Caco-2 (cell line): ENCODE measurements at places on chromosomes 11 and 22. TPM values are rescaled to one million over a fixed set of nuclear protein-coding genes. Genes with fewer than 3 reads are reported as not detected.

- DNase-seq = no peak
- no peaks in the 10 kb centered on the region for H3K36me3 ChIP-seq
- peaks cover under 1% of the 10 kb centered on the region; the same call in 1 of the 2 replicates for H3K4me1 ChIP-seq
- H3K27ac ChIP-seq = no peak overlapping the region
These were observed 1282.0 kb upstream of the CNTN5 start for GRCh38 chr11:97738751-97739150.

DNA sequence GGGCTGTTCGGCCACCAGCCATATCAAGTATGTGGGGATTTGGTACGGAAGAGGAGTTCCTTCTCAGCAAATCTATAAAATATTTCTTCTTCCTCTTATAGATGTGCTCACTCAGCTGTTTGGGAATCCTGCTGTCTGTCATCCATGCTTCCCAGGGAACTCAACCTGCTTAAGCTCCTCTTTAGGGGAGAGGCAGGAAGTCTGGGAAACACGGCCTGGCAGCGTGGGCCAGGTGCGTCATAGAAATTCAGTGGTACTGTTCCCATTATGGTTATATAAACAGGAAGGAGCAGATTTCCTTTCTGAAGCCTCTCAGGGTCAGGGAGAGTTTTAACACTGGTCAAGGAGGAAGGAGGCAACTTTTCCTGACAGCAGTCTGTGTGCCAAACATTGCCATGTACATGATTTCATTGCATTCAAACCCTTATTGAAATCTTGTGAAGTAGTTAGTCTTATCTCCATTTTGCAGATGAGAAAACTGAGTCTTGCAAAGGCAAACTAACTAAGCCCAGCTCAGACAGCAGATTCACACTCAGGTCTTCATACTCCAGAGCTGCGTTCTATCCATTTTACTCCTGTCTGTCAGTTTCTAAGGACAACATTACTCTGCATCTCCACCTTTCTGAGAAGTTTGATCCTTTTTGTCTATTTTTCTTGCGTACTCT is 35.4 kb upstream of the AMOTL1 start:
- DNase-seq = no peak
- H3K4me3 ChIP-seq = no peak overlapping the region
- H3K27me3 ChIP-seq = no peaks in the 10 kb centered on the region
- no peak overlapping the region for H3K27ac ChIP-seq
- peaks cover 48% of the 10 kb centered on the region for H3K4me1 ChIP-seq

DNA sequence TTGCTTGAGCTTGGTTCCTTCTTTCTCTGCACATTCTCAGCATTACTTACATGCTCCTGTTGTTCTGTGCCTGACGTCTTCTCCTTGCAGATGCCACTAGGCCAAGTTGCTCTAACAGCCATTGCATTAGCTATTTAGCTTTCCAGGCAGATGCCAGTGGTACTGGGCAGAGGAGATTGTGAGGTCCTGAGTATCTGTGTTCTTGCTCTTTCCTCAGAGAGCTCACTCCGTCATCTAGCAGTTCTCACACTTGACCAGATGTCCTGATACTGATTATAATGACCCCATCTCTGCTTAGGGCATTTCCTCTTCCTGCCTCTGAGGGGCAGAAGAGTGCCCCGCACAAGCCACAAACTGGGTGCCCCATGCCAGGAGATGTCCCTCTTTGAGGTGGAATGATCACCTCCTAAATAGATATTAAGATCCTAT is 30.7 kb downstream of the ARHGAP1 start:
- peaks cover 10% of the 10 kb centered on the region for H3K4me1 ChIP-seq
- H3K36me3 ChIP-seq = peaks cover 4% of the 10 kb centered on the region
- H3K27me3 ChIP-seq = no peaks in the 10 kb centered on the region
- DNase-seq = no peak
- H3K4me3 ChIP-seq = no peak overlapping the region
- H3K27ac ChIP-seq = no peak overlapping the region

DNA sequence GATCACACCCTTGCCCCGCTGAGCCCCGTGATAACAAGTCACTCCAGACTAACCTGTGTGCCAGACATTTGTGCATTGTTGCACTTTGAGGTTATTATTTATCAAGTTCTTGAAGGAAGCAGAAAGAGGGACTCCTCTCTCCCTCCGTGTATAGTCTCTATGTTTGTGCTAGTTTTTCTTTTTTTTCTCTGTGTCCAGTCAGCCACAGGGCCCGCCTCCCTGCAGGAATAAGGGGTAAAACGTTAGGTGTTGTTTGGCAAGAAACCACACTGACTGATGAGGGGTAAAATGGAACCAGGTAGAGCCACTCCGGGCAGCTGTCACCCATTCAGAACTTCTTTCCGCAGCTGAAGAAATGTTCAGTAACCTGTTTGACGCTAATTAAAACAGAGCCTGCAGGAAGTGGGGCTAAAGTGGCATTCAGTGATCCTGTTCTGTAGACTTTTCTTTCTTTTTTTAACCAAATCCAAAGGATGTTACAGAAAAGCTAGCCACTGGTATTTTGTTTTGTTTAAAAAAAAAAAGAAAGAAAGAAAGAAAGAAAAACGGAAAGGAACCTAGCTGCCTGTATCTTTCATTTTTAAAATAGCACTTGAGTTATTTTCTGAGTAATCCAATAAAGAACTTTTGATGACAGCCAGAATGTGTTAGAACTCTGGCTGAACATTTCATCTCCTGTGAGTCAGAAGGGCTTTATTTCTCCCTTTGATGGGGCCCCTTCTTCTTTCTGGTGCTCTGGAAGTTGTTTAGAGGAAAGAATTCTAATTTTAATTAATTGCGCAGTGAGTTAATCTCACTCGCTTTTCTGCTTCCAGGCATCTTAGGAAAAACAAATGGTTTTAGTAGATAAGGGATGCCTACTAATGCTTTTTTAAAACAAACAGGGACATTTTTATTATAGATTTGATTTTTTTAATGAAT is 58.2 kb downstream of the COMMD9 start:
- H3K4me1 ChIP-seq = no peaks in the 10 kb centered on the region
- no peak overlapping the region for H3K4me3 ChIP-seq
- H3K27me3 ChIP-seq = no peaks in the 10 kb centered on the region
- no peaks in the 10 kb centered on the region for H3K36me3 ChIP-seq

DNA sequence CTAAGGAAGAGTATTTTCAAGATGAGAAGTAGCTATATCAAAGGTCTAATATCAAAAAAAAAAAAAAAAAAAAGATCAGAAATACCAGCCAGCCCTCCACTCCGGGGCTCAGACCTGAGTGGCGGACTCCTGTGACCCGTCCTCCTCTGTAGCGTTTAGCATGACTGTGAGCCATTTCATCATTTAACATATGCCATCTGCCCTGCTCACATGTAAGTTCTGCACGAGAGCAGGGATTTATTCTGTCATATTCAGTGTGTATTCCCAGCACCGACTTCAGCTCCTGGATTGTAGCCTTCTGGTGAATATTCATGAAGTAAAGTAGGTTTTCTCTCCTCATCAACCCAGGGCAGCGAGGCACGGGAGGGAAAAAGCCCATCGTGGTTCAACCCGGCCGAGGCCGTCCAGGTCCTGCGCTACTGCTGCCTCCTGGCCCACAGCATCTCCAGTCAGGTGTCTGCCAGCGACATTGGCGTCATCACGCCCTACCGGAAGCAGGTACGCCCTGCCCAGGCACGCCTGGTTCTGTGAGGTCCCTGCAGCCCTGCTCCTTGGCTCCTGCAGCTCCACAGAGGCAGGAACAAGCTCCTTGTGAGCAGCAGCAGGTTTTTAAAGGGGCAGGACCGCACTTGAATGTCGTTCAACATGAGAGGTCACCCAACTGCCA is 12.7 kb upstream of the PANX2 start:
- H3K4me1 ChIP-seq = no peaks in the 10 kb centered on the region
- H3K27ac ChIP-seq = no peak overlapping the region
- no peak for DNase-seq
- H3K36me3 ChIP-seq = no peaks in the 10 kb centered on the region

DNA sequence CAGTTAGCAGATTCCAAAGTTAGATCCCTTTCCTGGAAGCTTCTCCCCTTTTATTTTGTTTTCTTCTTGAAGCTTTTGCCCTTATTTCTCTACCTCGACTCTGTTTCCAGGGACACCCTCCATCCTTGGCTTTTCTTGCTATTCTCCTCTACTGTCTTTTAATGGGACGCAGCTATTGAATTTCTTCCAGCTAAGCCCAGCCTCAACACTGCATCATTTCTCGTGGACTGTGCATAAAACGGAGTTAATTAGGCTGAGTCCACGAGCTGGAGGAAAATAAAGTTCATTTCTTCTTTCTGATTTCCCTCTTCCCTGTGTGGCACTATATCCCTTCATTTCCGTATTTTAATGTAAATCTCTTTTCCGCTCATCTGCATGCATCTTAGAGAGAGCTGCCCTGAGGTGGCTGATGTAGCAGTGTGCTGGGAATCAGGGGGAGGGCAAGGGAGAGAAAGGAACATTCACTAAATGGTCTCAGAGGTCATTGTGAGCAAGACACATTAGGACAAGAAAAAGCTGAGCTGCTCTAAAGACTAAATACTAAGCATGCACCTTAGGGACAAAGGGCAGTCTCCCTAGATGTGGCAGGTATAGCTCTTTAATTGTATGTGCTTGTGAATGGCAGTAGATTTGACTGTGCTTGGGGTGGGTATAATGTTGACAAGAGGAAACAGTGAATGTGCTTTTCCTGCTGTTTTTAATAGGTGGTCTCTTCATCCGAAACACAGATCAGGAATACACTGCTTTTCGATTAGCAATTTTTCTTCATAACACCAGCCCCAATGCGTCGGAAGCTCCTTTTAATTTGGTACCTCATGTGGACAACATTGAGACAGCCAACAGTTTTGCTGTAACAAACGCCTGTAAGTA is 1.9 kb downstream of the GRIA4 start:
- no peaks in the 10 kb centered on the region for H3K27me3 ChIP-seq
- H3K36me3 ChIP-seq = no peaks in the 10 kb centered on the region
- H3K4me3 ChIP-seq = no peak overlapping the region
- DNase-seq = no peak
- H3K27ac ChIP-seq = no peak overlapping the region
- no peaks in the 10 kb centered on the region for H3K4me1 ChIP-seq

DNA sequence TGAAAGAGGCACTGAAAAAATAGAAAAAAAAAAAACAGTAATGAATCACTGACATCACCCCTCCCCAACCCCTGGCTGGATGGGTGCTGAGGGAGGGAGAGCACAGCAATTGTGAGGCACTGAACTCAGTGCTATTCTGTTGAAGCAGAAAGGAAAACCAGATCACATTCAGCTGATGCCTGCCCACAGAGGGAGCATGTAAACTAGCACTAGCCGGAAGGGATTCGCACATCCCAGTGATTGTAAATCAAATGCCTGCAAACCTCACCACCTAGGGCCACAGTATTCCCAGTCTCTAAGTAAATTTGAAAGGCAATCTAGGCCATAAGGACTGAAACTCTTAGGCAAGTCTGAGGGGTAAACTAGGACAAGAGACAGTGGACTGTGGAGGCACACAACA is 772.0 kb upstream of the CCDC179 start:
- no peak overlapping the region for H3K4me3 ChIP-seq
- H3K27ac ChIP-seq = no peak overlapping the region
- no peaks in the 10 kb centered on the region for H3K36me3 ChIP-seq
- no peaks in the 10 kb centered on the region for H3K27me3 ChIP-seq
- H3K4me1 ChIP-seq = no peaks in the 10 kb centered on the region
- DNase-seq = no peak

DNA sequence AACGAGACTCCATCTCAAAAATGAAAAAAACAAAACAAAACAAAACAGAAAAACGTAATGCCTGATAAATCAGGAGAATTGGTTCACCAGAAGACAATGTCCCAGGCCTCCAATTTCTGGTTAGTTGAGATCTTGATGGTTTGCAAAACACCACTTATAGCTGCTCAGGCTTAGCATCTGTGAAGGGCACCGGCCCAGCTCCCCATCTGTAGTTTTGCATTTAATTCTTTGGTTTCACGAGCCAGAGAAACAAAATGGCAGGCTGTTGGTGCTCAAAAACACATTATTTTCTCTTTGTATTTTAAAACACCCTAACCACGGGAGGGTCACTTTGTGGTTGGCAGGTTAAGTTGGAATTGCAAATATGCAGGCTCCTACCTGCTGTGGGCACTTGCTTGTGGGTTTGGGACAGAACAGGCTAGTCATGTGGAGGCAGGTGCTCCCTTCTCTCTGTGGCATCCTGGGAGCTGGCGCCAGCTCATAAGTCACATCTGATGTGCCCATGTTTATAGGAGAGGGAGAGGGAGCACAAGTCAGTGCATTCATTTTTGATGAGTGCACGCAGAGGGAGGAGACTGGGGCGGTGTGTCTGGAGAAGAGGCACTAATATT is 145.9 kb downstream of the CEP164 start:
- DNase-seq = no peak
- H3K4me3 ChIP-seq = no peak overlapping the region
- no peaks in the 10 kb centered on the region for H3K4me1 ChIP-seq
- peaks cover 4% of the 10 kb centered on the region for H3K27me3 ChIP-seq
- no peak overlapping the region for H3K27ac ChIP-seq

- peaks cover 42% of the 10 kb centered on the region for H3K4me1 ChIP-seq
- H3K27me3 ChIP-seq = no peaks in the 10 kb centered on the region
- H3K27ac ChIP-seq = no peak overlapping the region
- no peak for DNase-seq
- H3K4me3 ChIP-seq = no peak overlapping the region
- H3K36me3 ChIP-seq = no peaks in the 10 kb centered on the region
These were observed 16.9 kb upstream of the ARHGEF17 start for GRCh38 chr11:73291196-73291595.

- H3K27ac ChIP-seq = peak overlapping the region; percentile 99
- no peaks in the 10 kb centered on the region for H3K27me3 ChIP-seq
- DNase-seq = peak; percentile 78
- 0 out of 2 replicates have a peak, but pooled peaks cover 1% of the 10 kb centered on the region for H3K36me3 ChIP-seq
These were observed 2.1 kb downstream of the METTL15 start for GRCh38 chr11:28110108-28110820.

GRCh38 chr11:6301096-6301495 is 19.2 kb downstream of the CAVIN3 start:
- no peaks in the 10 kb centered on the region for H3K27me3 ChIP-seq
- no peaks in the 10 kb centered on the region for H3K36me3 ChIP-seq
- no peaks in the 10 kb centered on the region for H3K4me1 ChIP-seq
- no peak for DNase-seq

GRCh38 chr22:49999063-49999945 is 13.3 kb downstream of the IL17REL start:
- no peaks in the 10 kb centered on the region for H3K4me1 ChIP-seq
- H3K36me3 ChIP-seq = no peaks in the 10 kb centered on the region
- no peaks in the 10 kb centered on the region for H3K27me3 ChIP-seq
- H3K4me3 ChIP-seq = no peak overlapping the region
- DNase-seq = no peak

Gene MUC2
- total RNA-seq = 0.05 and 0.35 TPM in 2 replicates

Gene SEPTIN3
- total RNA-seq = 2.2 TPM in 2 replicates

Gene DERL3
- total RNA-seq = 4.4 and 5.4 TPM in 2 replicates

Gene POGLUT3
- 87.2 and 87.5 TPM in 2 replicates for total RNA-seq

Gene HORMAD2
- total RNA-seq = 2.4 and 3.1 TPM in 2 replicates

Gene GTSE1
- 54.4 and 55.1 TPM in 2 replicates for total RNA-seq

Gene P2RY6
- 48.4 and 55.7 TPM in 2 replicates for total RNA-seq

Gene CEP126
- total RNA-seq = 4.3 and 4.6 TPM in 2 replicates
